ENCODE measurements at places on chromosomes 2 and 18.

DNA sequence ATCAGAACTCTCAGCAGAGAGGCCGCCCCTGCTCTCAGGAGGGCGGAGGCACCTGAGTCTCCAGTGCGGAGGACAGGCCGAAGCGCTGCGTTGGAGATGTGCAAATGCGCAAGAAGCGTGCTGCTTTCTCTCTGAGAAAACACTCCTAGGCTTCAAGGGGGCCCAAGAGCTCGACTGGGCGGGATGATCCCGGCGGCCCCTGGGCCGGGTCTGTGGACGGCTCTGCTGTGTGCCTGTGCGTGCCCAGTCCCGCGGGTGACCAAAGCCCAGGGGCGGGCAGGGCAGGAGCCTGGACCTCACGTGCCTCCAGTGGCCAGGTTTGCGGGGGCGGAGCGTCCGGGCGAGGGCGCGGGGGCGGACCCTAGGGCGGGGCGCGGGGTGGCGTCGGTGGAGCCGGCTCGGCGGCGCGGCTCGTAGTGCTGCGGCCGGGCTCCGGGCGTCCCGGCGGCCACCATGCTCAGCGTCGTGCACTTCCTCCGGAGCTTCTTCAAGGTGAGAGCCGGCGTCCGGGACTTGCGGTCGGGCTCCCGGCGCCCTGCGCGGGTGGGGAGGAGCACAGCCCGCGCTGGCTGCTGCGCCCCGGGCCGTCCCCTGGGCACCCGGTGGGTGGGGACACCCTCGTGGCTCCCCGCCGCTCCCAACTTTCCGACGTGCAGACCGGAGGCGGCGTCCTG, at the start of gene ARHGEF4:
TSS of gene ARHGEF4 (plus strand) at position 414 of the 674 bp plus-strand sequence. CDS start at position 454, 40 bp downstream.
- DNase-seq = peak; percentile 33

GRCh38 chr2:63343397-63344109, 244.7 kb downstream of the WDPCP start:
- no peak for DNase-seq

DNA sequence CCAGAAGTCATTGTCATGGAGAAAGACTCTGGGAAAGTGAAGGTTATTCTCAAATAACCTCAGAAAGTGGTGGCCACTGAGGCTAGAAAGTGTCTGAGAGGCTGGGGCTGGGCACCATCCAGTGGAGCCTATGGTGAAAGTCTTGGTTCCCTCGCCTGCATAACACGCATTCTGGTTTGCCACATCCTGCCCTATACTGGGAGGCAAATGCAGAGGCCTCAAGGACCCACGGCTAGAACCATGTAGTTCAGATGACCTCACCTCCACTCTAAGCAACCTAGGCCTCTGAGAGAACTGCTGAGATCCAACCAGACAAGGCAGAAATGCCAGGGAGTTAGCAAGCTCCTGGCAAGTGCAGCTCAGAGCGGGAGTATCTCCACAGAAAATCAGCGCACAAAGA, 5.1 kb downstream of the ITGB6 start:
- DNase-seq = no peak

GRCh38 chr2:240575101-240575965, 7.0 kb downstream of the RNPEPL1 start:
- no peak for DNase-seq

DNA sequence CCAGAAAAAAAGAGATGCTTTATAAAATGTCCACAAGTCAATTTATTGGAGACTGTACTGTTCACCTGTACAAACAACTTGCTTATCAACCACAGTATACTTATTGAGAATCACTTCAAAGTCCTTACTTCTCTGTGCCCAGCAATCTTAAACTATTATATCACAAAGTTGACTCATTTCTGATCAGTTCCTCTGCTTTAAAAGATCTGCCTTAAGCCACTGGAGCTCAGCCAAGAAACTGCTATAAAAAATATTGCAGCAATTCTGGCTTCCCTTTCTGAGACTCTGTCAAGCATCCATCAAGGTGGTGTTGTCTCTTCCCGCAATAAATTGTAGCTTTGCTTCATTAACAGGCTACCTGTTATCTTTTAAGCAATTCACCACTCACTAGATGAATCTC, 375.2 kb upstream of the SPHKAP start:
- DNase-seq = no peak

DNA sequence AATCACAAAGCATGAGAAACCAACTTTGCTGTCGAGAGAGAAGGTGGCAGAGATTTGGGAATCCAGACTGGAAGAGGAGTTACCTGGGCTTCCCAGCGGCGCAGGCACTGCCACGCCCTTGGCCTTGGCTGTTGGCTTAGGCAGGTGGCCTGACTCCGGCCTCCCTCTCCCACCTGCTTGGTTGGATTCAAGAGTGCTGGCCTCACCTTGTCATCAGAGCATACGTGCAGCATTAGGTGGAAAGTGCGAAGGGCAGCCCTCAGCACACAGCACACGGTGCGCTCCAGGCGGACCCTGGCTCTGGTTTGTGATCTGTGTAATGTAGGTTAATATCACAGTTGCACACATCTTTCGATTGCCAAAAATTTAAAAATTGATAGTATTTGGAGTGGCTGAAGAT, 19.2 kb upstream of the ASB1 start:
- DNase-seq = no peak

DNA sequence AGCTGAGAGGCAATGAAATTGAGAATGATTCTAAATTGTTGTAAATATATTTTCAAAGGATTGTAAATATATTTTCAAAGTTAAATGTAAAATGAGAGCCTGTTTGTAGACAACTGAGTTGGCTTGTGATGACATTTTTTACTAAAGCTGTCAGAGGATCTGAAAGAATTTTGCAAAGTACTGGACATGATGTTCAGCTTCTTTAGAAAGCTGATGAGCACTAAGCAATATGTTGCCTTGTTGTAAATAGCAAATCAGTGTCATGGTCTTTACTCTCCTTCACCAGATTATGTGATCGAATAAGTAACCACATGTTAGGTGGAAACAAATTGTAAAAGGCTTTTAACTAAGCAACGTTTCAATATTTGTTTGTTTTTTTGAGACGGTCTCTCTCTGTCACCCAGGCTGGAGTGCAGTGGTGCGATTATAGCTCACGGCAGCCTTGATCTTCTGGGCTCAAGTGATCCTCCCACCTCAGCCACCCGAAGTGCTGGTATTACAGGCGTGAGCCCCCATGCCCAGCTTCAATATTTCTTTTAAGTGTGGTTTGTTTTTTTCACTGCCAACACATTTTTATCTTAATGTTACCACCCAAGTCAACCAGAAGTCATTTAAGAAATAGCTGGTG, 44.0 kb downstream of the E2F6 start:
- DNase-seq = no peak

DNA sequence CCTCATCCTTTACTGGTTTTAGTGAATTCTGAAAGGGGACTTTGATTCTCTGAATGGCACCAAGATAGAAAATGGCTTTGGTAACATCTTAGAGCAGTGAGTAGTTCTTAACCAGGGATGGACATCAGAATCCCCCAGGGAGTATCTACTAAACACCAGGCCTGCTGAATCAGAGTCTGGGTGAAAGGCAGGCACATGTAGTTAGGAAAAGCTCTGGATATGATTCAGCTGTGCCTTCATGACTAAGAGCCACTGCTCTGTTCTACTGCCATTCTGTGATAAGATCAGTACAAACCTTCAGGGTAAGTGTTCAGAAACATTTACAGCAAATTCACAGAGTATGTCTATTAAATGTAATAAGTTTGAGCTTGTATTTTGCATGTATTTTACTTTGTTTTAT, 46.2 kb upstream of the B3GNT2 start:
- peak; percentile 17 for DNase-seq

GRCh38 chr2:42622943-42623676, 54.7 kb downstream of the MTA3 start:
- DNase-seq = no peak

GRCh38 chr18:42114310-42114943, 159.4 kb downstream of the PIK3C3 start:
- DNase-seq = peak; percentile 26

DNA sequence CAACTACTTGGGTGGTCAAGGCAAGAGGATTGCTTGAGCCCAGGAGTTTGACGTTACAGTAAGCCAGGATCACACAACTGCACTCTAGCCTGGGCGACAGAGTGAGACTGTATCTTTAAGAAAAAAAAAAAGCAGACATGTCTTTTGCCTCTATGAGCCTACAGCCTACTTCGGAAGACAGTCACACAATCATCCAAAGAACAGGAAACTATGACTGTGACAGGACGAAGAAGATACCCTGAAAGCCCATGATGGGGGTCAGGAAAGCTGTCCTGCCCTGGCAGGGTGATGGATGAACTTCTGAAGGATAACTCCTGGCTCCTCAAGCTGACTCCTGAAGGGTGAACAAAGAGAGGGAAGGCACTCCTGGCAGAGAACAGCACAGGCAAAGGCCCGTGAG, 251.7 kb upstream of the SIX2 start:
- DNase-seq = no peak

DNA sequence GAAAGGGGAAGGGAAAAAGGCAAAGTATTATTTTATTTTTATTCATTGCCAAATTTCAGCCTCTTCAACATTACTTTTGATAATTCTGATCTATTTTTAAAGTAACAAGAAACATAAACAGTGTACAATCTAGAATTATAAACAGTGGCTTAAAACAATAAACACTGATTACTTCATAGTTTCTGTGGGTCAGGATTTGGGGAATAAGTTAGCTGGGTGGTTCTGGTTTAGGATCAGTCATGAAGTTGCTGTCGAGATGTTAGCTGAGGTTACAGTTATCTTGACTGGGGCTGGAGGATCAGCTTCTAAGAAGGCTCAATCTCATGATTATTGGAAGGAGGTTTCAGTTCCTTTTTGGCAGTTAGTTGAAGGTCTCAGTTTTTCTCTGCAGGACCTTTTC, 109.2 kb downstream of the SCN2A start:
- DNase-seq = no peak

- no peak for DNase-seq
These were observed 36.9 kb downstream of the NGEF start for GRCh38 chr2:232976176-232976575.

DNA sequence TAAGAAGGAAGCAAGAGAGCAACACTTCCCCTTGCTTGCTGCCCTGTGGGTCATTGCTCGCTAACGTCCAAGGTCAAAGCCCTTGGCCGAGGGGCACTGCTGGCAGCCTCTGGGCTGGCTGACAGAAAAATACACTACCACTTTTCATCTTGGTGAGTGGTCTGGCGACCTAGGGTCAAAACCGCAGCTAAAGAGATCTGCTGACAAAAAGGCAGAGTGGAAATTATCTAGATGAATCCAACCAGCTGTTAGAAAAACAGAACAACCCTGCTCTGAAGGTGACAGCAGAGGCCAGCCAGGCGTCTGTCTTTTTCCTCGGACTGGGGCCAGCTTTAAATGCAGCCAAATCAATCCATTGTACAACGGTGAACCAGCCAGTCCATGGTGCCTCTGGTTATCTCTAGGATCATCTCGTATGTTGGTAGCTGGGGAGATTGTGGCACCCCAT, 92.6 kb downstream of the CD8B2 start:
- no peak for DNase-seq

GRCh38 chr2:232490221-232491138, 2.8 kb upstream of the ECEL1 start:
- no peak for DNase-seq

GRCh38 chr2:57080035-57080434, 896.2 kb downstream of the CCDC85A start:
- DNase-seq = no peak

- DNase-seq = no peak
These were observed 996 bp downstream of the PTCD3 start for GRCh38 chr2:86107031-86107430.

DNA sequence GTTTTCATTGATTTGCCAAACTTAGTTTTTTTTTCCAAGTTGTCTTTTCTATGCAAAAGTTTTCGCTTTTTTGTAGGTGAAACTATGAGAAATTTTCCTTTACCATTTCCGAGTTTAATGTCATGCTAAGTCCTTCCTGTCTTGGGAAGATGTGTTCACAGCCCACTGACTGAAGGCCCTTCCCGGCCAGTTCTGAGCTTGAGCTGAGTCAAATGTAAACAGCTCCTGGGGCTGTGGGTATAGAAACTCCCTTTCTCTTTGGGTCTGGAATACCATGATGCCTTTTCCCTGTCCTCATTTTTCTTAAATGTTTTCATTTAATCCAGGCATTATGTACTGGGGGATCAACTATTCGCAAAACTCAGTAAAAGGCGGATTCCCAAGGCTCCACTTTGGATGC, 69.8 kb upstream of the IL1R1 start:
- no peak for DNase-seq

- DNase-seq = no peak
These were observed 42.4 kb downstream of the LRRFIP1 start for GRCh38 chr2:237669628-237670392.

GRCh38 chr2:55049043-55049820, 1.0 kb downstream of the RTN4 start:
- DNase-seq = peak; percentile 68

All from T-helper 2 cell treated with Interferon-gamma antibody and Interleukin-4, amounts not matched to agents 5 μg/mL and 100 μg/mL, for 36 hours (primary cell).